ENCODE measurements at places on chromosomes 7 and 10.

- DNase-seq = peak; percentile 80
Measured at GRCh38 chr7:139341776-139342226, 664 bp downstream of the FMC1 start.

GRCh38 chr7:108503112-108504026, 22.6 kb downstream of the PNPLA8 start:
- no peak for DNase-seq

GRCh38 chr7:42876182-42877068, 35.4 kb downstream of the C7orf25 start:
- no peak for DNase-seq

- DNase-seq = no peak
Measured at GRCh38 chr7:27424231-27424630, 181.6 kb downstream of the EVX1 start.

DNA sequence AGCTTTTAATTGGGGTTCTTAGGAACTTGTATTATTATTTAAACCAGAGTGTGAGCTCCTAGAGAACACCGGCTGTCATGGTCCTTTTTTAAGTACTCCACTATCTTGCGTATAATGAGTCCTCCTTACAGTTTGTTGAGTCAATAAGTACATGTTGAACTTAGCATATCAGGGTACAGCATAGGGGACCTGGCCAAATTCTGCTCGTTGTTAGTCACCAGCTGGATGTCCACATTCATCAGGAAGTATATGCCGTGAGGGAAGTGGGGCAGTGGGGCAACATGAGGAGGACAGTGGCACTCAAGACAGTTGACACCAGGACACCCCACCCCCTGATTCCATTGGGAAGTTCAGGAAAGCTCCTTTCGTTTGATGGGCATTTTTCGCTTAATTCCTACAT, 16.6 kb downstream of the RPP30 start:
- DNase-seq = no peak

DNA sequence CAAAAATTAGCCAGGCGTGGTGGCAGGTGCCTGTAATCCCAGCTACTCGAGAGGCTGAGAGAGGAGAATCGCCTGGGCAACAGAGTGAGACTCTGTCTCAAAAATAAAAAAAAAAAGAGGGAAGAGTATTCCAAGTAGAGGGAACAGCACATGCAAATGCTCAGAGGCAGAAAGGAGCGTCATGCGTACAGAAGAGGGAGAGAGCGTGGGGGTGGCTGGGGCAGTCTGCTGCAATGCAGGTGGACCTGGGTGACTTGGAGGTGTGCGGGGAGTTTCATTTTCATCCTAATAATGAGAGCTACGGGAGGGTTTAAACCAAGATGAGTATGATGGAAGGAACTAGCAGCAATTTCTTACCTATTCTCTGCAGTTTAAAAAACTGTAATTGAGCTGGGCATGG, 28.8 kb downstream of the CLIP2 start:
- DNase-seq = no peak

DNA sequence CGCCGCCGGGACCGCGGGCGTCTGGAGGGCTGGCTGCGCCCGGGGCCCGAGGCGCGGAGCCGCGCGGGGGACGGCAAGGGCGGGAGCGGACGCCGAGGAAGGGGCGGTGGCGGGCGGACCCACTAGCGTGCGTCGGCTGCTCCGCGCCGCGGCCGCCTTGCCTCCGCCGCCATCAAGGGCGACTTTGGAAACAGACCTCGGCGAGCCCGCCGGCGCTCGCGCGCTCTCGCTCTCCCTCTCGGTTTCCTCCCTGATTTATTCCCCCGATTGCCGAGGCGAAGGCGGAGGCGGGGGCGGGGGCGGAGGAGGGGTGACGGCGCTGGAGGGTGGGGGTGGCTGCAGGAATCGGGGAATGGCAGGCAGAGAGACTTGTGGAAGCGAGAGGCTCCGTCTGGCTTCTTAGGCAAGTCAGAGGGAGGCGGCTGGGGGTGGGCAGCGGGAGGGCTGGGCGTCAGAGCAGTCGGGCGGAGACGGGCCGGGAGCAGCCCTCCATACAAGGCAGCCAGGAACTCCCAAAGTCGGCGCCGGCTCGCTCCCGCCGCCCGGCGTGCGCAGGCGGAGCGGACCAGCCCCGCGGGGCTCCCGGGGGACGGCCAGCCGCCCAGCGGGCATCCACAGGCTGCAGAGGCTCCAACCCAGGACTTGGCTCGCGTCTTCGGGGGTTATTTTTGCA, at the start of gene CACNA2D1:
Gene CACNA2D1, minus strand, starts transcription at position 231 of the 673 bp plus-strand sequence.
- DNase-seq = no peak

- DNase-seq = no peak
Measured at GRCh38 chr10:117980216-117980615, 66.5 kb downstream of the RAB11FIP2 start.

GRCh38 chr10:15444105-15445005, 73.3 kb upstream of the FAM171A1 start:
- DNase-seq = no peak

DNA sequence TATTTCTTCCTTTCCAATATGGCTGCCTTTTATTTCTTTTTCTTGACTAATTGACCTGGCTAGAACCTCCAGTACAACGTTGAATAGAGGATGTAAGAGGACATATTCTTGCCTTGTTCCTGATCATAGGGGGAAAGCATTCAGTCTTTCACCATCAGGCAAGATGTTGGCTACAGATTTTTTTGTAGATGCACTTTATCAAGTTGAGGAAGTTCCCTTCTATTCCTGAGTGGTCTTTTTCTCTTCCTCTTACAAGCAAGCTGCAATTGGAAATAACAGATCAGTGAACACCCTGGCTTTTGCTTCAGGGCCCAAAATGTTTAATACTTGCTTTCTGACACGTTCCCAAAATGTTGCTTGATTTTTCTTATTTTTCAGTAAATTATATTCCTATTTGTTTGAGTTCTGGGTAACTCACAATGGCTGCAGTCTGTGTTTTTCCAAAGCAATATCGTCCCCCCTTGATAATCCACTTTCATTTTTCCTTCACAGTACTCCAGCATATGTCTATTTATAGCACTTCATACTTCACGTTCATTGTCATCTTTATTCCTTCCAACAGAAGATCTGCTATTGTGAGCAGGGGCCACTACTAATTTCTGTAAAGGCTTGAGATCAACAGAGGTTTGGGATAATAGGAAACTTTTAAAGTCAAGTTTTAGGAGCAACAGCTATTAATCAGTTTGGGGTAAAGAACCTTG, 11.7 kb downstream of the CPEB3 start:
- no peak for DNase-seq

DNA sequence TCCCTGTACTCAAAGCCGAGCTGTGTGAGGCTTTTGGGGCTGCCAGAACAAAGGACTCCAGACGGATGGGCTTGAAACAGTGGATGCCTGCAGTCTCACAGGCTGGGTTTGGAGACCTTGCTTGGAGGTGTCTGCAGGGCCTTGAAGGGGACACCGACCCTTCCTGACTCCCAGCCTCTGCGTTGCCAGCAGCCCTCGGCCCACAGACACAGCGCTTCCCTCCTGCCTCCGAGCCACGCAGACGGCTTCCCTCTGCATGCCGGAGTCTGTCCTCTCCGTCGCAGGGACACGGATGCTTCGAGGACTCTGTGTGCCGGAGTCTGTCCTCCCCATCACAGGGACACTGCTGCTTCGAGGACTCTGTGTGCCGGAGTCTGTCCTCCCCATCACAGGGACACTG, 524.7 kb downstream of the DNAJB6 start:
- no peak for DNase-seq

DNA sequence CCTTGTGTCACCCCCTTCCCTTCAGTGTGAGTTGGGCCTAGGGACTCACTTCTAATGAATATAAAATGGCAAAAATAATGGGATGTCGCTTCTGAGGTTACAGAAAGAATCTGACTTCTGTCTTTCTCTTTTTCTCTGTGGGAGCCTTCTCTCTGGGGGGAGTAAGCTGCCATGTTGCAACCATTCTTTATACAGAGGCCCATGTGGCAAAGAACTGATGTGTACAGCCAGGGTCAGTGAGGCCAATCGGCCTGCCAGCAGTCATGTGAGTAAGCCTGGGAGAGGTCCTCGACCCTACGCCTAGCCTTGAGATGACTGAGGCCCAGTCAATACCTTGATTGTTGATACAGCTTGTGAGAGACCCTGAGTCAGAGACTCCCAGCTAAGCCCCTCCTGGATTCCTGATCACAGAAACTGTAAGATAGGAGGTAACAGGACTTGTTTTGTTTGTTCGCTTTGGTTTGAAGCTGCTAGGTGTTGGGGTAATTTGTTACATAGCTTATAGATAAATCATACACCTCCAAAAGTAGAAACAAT, 1.7 kb downstream of the TCAF1 start:
- no peak for DNase-seq

GRCh38 chr10:32454148-32454547, 8.2 kb downstream of the CCDC7 start:
- no peak for DNase-seq

DNA sequence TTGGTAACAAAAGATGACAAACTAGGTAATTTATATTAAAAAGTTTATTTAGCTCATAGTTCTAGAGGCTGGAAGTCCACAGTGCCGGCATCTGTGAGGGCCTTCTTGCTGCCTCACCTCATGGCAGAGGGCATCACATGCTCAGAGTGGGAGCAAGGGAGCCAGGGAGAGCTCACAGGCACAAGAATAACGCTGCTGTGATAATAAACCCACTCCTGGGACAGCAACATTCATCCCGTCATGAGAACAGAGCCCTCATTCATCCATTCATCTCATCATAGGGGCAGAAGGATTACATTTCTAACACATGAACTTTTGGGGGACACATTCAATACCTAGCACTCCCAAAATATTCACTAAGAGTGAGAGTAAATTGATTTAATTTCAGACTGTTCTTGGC, 170.6 kb upstream of the AKR1E2 start:
- no peak for DNase-seq

DNA sequence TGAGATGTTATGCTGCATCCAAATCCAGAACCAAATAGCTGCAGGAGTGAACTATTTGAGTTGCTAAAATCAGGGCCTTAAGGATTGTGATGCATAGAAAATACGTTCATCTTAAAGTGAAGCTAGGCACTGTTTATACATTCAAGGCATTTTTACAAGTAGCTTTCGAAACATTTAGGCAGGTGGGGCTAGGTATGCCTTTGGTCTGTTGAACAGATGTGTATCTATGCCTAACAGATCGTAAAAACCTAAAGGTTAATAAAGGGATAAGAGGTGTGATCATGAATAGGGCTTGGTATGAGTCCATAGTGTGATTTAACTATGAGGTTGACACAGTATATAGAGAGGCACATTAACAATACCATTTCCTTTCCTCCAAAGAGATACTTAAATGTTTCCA, 262.5 kb downstream of the SEMA3D start:
- no peak for DNase-seq

DNA sequence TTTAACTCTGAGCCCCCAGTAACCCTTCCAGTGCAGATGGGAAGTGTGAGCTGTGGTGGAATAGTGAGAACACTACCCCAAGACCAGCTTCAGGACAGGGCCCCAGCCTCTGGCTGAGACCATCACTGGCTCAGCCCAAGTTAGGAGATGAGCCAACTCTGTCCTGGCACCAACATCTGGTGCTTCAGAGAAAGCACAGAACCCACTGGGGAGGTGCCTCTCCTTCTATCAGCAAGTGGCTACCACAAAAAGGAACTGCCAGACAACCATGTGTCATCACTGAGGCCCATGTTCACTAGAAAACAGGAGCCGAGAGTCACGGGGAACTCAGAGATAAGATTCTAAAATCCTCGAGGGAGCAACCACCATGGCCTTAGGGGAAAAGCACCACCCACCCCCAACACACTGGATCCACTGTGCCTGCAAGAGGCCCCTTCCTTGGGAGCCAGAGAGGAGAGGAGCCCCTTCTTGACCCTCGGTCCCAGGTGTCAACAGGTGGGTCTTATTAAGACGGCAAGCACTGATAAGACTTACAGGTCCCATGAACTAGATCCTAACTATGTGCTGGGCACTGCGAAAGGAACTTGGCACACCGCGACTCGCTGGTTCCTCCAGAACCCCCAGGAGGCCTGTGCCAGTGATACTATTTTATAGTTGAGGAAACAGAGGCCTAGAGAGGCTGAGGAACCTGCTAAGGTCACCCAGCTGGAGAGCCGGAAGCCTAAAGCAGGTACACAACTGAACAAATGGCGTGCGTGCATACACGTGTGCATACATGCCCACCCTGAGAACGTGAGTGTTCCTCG, 102.7 kb downstream of the FAM53B start:
- no peak for DNase-seq

DNA sequence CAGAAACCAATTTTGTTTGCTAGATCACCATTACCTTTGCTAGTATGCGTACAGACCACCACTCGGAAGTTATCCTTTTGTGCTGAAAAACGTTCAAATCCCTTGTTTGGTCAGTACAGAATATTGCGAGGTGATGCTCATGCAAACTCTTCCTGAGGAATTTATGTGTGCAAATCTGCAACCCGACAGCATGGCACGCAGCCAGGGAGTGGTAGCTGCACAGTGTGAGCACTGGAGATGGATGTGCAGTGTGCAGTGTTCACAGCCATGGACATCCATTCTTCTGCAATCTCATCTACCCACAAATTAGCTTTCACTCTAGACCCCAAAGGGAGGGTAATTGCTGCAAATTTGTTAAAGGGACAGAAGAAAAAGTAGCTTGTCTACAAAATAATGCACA, 72.2 kb downstream of the CACUL1 start:
- no peak for DNase-seq

GRCh38 chr10:116198676-116199035, 74.3 kb downstream of the GFRA1 start:
- DNase-seq = no peak

DNA sequence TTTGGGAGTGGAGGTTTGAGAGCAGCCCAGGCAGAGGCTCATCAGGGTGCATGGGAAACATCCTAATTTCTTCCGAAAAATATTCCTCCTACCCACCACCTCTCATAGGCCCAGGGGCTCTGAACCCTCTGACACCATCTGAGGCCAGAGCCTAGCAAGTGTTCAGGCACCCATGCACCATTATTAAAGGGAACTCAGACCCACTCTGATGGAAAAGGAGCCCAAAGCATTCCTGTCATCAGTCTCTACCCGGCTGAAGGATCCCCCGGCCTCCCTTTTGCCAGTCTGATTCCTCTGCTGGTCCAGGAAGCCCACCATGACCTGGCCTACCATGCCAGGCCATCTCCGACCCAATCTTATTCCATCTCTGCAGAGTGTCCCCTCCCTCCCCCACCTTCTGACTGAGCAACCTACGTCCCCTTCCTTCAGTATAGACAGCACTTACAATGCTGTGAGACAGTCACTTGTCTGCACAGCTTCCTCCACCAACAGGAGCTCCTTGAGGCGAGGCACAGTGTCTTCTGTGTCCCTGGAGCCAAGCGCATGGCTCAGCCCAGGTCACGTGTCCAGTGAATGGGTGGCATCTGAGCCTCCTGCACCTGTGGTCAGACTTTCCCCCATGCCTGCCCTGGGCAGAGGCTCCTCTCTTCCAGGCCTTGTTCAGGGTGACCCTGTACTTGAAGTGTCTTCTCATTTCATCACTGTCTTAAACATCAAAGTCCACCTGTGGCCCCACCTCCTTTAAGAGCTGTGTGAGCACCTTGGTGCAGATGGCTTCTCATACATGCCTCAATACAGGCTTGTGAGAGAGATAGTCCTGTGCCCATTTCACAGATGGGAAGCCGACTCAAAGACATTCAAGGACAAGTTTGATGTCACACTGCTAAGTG, 889 bp upstream of the GPR15LG start:
- no peak for DNase-seq
